Endodermal cell (in vitro differentiated cells): ENCODE measurements at places on chromosomes 6 and 20.

DNA sequence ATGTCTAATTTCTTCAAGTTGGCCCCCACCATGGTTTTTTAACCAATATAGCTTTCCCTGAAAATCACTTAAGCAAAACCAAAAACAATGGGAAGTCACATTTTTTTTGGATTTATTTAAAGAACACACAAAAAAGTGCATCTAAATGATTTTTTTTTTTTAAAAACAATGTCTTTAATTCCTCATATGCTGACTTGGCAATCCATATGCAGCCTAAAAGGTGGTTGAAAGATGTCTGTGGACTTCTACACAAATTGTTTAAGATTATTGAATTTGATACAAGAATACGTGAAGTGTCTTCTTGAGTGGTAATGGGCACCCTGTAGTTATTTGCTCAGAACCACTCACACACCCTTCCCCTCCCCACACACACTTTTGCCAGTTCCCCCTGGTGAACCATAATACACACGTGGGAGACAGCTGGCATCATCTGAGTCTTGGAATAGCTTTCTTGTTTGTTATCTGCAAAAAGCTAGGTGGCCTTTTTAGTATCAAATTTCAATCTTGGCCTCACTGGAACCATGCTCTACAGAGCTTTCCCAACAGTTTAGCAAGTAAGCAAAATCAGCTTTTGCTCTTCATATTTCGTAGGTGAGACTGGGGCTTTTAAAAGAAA lies 60.9 kb upstream of the TULP1 start:
- no peak for DNase-seq

DNA sequence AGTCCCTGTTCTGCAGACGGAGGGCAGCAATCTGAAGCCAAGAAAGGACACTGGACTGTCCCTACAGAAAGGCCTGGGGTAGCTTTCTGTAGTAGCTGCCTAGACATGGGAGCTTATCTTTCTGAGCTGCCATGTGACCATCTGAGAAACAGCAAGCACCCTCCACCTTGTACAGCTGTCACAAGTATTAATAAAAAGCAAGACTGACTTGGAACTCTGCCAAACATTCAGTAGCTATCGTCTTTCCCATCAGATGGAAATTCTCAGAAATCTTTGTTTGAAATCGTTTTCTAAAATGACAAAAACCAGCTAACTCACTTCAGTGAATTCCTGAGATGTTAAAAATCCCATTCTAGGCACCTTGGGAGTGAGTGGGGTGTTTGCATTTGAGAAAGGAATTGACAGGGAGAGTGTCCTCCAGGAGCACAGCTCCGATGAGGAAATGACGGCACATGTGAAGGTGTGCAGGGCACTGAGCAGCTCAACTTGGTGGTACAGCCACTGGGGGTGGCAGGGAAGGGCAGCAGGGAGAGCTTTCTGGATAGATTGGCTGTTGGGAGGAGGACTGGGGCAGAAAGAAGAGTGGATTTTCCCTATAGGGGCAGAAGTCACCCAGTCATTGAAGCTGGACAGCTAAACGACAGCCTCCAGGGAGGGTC lies 24.5 kb downstream of the ACSS1 start:
- no peak for DNase-seq

- no peak for DNase-seq
Observed at GRCh38 chr6:55782275-55782674, 93.1 kb downstream of the BMP5 start.

DNA sequence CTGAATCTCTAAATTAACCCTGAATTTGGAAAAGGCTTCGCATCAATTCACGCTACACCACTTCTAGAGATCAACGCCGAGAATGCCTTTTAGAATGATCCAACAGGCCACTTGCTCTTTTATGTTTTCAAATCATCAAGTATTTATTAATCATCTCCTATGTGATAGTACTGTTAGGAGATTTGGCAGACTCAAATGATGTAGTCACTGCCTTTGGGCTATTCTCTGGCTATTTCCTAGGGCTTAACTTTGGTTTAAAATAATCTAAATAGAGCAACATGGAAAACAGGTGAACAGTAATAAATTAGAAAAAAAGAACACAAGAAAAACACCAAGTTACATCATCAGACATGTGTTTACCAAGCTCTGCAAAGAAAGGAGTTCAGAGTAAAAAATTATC lies 140.3 kb downstream of the TENT5A start:
- DNase-seq, result no peak

GRCh38 chr6:75065523-75065922 lies 140.3 kb downstream of the COL12A1 start:
- peak; percentile 90 for DNase-seq

- no peak for DNase-seq
Observed at GRCh38 chr6:22325481-22325880, 28.6 kb upstream of the PRL start.

- no peak for DNase-seq
Observed at GRCh38 chr6:27267857-27268434, 20.4 kb downstream of the PRSS16 start.

DNA sequence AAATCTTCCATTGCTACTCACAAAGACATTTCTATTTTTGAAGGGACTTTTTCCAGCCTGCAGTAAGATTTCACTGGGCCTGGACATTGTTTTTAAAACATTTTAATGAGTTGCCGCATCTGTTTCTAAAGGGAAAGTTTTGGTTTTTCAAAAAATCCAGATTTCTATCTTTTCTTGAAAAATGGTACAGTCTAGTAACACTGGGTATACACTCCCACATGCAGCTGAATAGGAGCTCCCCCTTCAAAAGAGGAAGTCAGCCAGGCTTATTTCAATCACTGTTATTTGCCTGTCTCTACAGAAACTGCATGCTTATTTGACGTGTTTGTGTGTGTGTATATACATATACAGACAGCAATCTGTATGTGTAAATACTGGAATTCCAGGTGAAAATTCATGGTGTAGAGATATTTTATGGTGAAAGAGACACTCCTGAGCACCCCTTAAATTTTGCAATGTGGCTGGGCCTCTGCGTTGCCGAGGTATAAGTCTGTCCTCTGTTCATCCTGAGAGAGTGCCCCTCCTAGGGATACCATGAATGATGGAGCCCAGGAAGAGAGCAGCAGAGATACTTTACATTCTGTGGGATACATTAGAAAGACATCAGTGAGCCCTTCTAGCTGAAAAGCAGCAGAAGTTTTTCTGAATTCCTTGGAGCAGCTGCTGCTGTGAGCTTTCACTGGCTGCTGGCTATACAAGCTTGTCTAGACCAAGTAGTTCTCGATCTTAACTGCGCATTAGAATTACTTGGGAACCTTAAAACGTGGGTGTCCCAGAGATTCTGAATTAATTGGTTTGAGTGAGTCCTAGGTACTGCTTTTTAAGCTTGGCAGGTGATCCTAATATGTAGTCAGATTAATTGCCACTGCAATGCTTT lies 12.0 kb upstream of the ABRACL start:
- no peak for DNase-seq

DNA sequence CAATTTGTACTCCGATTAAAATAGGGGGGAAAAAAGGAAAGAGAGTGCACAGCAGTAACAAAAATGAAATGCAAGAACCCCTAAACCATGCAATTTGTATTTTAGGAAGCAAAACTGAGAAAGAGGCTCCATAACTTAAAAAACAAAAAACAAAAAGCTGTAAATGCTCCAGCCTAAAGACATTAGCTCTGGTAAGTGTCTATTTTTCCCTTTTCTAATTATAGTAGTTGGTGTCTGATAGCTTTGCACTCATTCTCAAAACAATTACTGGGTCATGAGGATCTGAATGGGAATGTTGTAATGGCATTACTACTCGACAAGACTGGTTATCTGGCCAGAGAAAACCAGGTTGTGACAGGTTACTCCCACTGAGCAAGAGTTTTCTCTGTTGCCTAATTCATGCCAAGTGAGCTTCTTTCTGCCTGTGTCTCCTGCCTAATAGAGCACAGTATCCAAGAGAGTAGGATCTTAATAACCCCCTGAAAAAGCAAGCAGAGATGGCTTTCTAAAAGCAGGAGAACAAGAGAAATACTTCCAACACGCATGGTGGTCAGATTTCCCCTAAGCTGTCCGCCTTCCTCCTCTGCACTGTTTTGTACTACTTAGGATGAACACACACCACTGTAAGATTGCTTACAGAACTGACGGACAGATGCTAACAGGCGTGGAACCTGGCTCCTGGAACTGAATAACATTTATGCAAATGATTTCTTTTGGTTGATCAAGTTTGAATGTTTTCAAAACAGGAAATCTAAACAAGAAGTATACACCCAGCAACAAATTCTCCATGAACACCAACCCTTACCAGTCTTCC lies 86.4 kb downstream of the FKBP5 start:
- DNase-seq, result no peak

- DNase-seq, result peak; percentile 83
Observed at GRCh38 chr20:62782149-62782892, 14.0 kb upstream of the MRGBP start.

DNA sequence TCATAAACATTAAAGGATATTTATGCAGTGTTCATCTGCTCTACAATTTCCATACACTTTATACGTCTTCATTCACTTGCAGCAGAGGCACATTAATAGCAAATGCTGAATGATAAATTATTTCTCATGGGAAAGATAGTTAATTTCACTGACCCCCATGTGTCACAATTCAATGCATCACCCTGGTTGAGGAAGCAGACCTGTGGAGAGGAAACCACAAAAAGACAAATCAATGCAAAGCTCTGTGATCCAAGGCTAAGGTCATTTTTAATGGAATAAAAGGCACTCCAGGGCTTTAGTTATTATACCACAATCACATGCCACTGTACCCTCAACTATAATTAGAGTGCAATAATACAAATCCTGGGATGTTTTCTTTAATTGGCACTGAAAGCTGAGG lies 40.3 kb upstream of the TENT5A start:
- DNase-seq, result no peak

DNA sequence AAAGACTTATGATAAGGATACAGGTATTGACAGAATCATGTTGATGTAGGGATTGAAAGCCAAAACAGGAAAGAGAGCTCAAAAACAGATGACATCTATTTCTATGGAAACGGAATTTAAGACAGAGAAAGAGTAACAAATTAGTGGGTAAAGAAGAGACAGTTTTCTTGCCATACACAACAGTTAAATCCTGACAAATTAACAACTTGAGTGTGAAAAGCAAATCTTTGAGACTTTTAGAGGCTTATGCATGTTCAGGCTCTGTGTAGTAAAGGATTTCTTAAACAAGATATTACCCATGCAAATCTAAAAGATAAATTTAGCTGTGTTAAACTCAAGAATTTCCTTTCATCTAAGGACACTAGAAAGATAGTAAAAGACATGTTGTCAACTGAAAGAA lies 68.5 kb downstream of the SLC22A1 start:
- DNase-seq, result no peak

- DNase-seq, result no peak
Observed at GRCh38 chr6:1950631-1951030, 294.8 kb downstream of the GMDS start.

DNA sequence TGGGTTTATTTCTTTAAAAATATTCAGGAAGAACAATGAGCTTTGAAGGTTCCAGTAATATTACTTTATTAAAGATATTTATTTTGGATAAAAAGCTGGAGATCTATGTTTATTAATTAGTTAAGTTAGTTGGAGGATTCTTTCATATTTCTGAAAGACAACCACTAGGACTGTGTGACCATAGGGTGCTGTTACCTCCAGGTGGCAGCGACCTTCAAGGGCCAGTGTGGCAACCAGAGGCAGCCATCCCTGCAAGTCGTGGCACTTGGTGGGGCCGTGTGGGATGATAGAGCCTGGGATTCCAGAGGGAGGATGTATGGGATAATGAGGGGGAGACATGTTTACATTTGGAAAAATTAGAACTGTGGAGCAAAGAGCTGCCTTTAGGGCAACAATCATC lies 95.5 kb upstream of the SCP2D1 start:
- no peak for DNase-seq

GRCh38 chr6:29759457-29759856 lies 36.2 kb downstream of the HLA-F start:
- DNase-seq, result peak; percentile 92

GRCh38 chr6:139982195-139982594 lies 607.7 kb upstream of the CITED2 start:
- no peak for DNase-seq

- no peak for DNase-seq
Observed at GRCh38 chr6:85406641-85407075, 43.2 kb upstream of the NT5E start.

GRCh38 chr6:35385457-35386202 lies 43.3 kb downstream of the PPARD start:
- DNase-seq, result no peak

GRCh38 chr6:3797231-3798054 lies 45.9 kb upstream of the PXDC1 start:
- no peak for DNase-seq

DNA sequence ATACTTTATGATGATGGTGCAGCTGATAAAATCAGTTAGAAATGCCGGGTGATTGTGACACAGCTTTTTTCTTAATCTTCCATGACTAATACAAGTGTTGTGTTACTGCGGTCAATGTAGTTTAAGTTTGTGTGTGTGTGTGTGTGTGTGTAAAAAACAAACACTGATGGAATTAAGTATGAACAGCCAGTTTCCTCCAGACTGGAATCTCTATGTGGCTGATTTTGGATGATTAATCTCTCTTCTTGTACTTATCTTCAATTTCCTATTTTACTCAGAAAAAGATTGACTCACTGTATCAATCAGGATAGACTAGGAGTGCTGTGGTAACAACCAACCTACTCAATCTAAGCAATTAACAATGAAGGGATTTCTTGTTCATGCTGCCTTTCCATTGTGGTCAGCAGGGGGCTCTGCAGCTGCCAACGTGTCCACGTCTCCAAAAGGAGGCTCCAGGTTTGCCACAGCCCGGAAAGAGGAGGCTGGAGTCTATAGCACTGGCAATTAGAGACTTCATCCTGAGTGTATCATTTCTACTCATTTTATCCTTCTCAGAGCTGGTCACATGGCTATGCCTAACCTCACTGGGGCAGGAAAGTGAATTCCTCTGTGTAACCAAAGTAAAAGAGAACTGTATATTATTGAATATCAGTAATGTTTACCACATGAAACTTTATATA lies 107.7 kb downstream of the CD109 start:
- peak; percentile 85 for DNase-seq

DNA sequence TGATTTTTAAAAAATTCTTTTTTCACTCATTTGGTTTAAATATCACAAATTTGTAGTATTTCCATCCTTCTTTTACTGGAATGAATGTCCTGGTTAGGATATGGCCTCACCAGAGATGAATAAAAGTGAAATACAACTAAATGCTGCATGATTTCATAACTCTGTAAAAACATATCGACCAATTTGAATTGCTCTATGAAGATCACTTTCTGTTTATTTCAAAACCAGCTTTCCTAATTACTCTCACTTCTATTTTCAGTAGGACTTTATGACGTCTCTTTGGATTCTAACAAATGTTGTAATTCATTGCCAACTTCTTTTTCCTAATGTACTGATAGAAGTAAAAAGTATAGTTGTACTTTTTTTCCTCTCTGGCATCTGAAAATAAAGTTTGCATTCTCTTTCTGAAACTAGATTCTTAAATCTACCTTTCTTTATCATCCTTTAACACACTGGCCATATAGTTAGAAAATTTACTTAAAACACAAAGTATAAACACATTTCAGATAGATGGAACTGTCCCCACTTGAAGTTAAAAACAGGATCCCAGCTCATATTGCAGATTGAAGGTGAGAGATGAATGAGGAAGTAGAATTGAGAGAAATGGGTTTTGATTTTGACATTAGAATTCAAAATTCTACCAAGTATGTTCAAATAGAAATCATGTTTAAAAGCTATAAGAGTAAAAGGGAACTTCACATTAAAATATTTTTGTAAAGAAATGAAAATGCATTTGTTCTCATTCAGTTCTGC lies 40.3 kb upstream of the IL20RA start:
- DNase-seq, result no peak
